Stimulated activated CD8-positive, alpha-beta memory T cell treated with anti-CD3 and anti-CD28 coated beads, Interleukin-4, amount 100 ng/mL, for 48 hours (primary cell): ENCODE measurements at places on chromosomes 7 and 10.
A peak's percentile ranks its signal among the peaks of the same experiment; 100 is the strongest.

GRCh38 chr7:104804696-104805095, 209.3 kb upstream of the KMT2E start:
- no peak for DNase-seq

DNA sequence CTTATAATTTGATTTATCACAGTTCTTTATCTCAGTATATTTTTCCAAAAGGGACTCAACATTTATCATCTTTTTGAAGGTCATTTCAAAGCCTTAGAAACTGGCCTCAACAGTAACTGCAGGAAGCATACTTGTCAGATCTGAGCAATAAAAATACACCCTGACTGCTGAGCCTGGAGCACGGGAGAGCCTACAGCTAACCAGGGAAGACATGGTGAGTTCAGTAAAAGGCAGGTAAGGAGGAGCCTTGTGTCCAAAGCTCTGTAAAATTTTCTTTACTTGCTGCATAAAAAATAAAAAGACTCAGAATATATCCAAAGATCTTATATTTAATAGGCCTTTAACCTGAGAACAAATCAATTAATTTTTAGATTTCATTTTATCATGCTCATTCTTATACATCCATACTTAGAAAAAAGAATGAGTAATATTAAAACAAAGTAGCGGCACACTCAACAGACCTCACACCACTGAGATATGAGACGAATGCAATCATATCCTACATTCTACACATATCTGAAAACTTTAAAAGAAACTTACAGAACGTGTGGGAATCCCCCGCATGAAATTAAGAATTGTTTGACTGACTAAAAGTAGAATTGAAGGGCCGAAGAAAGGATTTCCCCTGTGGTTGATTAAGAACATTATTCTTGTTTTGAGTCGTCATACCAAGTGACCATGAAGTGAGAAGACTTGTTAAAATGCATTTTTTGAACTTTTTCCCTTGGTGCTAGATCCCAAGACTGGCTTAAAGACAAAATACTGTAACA, 296.4 kb upstream of the MKLN1 start:
- DNase-seq = no peak

GRCh38 chr10:125060826-125061556, 99.4 kb downstream of the CTBP2 start:
- DNase-seq = peak; percentile 70

GRCh38 chr7:106041140-106041717, 70.9 kb downstream of the SYPL1 start:
- DNase-seq = peak; percentile 52

- DNase-seq = no peak
Observed at GRCh38 chr7:85001495-85002345, 185.1 kb downstream of the SEMA3D start.

DNA sequence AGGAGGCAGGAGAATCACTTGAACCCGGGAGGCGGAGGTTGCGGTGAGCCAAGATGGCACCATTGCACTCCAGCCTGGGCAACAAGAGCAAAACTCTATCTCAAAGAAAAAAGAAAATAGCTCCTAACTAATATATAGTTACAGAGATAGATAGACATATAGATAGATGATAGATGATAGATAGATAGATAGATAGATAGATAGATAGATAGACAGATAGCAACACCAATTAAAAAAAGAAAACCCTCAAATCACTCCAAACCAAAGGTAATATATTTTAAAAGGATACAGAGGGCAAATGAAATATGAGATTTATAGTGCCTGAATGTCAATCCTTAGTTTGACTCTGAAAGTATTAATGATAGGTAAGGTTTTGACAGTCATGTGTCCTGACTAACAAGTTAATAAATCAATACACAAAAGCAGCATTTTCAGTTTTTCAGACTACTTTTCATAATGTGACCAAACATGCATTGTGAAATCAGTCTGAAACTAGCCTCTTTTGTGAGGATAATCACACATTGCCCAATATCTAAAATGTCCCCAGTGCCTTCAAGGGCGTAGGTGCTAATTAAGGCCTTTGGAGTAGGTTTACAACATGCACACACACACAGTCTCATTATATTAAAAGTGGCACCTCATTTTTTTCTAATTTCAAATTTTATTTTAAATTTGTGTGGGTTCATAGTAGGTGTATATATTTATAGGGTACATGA, 61.2 kb downstream of the BPGM start:
- no peak for DNase-seq

DNA sequence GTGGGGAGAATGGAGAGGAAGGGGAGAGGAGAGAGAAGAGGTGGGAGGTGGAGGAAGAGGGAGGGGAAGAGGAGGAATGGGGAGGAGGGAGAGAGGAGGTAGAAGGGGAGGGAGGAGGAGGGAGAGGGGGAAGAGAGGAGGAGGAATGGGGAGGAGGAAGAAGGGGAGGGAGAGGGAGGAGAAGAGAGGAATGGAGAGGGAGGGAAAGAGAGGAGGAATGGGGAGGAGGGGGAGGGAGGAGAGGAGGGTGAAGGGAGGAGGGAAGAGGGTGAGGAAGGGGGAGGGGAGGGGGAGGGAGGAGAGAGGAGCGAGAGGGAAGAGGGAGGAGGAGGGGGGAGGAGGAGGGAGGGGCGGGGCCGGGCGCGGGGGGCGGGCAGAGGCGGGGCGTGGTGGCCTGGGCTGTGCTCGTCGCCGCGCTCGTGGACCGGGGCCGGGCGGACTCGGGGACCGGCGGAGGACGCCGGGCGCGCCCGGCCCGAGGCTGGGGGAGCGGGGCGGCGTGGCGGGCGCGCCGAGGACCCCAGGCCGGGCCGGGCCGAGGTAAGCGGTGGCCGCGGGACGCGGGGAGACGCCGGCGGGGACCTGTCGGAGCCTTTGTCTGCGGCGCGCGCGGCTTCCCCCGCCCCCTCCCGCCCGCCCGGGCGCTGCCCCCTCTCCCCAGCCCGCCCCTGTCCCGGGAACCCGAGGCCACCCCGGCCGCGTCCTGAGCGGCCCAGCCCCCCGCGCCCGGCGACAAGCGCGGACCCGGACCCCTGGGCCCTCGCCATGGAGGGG, at the start of gene SLC29A4:
SLC29A4 (plus strand) TSS at position 401 of the 774 bp plus-strand sequence. CDS start 4,874 bp downstream, outside the sequence.
- peak; percentile 55 for DNase-seq

- no peak for DNase-seq
Observed at GRCh38 chr7:98251231-98251600, 816 bp downstream of the TECPR1 start.

DNA sequence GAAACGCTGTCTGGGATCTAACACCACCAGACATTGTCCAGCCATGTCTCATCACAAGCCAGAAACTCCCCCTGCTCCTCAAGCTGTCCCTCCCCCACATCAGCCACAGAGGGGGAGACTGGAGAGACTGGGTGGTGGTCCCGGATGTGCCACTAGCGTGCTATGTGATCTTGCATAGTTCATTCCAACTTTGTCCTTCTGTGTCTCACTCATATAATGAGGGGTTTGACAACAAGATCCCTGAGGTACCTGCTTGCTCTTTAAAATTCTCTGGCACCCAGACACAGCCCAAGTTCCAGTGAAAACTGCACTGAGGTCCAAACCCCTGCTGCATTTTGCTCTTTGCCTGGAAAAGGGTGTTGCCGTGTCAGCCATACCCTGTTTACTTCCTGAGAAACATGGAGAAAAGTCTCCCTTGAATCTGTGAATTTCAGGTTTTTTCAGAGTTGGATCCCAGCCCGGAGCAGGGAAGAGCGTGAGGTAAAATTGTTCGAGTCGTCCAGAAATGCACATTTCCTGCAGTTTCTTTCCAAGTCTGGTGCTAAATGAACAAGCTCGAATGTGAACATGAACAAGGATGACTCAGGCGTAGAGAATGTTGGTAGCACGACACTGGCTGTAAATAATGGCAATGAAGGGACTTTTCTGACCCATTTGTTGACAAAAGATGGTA, 156.6 kb downstream of the CCDC3 start:
- no peak for DNase-seq

DNA sequence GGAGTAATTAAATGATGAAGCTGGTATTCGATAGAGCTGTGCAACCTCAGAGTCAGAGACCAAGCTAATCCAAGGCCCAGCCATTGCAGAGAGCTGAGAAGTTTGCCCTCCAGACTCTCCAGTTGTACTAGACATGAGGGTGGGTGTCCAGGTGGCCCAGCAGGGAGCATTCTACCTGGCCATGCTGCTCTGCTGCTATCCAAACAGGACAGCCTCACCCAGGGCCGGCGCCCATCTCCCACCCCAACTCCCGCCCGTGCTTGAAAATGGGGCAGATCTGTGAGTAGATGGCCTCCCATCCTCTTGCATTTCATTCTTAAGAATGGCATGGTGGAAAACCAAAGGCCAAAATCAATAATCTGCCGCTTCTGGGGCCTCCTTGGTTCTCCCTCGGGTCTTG, 124.2 kb downstream of the TCERG1L start:
- DNase-seq = no peak

- DNase-seq = no peak
Observed at GRCh38 chr7:47198159-47198558, 383.8 kb downstream of the TNS3 start.

- DNase-seq = no peak
Observed at GRCh38 chr7:51126813-51127617, 189.6 kb downstream of the COBL start.

DNA sequence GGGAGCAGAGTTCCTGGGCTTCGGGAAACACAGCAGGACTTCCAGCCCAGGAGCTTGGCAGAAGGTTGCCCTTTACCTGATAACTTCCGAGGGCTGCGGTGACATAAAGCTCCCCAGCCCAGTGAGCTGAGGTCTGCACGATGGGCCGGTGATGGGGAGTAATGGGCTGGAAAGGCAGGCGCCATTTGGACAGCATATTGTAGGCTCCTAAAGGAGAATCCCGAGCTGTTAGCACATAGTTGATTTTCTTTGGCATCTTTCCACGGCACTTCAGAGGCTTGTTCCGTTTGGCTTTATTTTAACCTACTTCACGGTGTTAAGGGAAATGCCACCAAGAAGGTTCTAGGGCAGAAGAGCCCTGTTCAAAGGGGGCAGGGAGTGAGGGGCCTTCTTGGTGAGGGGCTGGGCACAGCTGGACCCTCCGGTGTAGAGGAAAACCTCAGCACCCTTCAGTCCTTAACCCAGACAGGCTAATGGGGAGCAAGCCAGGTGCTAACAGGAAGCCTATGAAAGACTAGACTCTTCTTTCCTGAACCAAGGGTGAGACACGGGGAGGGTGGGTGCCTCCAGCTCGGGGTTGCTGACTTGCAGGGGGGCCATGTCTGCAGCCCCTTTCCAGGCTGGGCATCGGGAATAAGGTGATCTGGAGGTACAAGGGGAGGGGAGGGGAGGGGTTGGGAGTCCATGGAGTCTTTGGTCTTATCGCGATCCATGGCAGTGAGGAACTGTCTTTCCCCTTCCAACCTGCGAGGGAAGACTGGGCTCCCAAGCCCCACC, 347.7 kb downstream of the GLRX3 start:
- no peak for DNase-seq

- DNase-seq = no peak
Observed at GRCh38 chr10:4216726-4217125, 431.7 kb upstream of the KLF6 start.

DNA sequence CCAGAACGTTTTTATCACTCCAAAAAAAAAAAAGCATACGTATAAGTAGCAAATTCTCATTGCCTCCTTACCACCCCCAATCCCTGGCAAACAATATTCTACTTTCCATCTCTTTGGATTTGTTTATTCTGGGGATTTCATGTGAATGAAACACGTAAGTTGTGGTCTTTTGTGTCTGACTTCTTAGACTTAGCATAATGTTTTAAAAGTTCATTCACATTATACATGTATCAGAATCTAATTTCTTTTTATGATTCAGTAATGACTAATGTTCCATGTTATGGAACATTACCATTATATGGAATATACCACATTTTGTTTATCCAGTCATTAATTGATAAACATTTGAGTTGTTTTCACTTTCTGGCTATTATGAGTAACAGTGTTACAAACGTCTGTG, 12.5 kb upstream of the KLHL7 start:
- no peak for DNase-seq

- no peak for DNase-seq
Observed at GRCh38 chr7:137942484-137943115, 59.3 kb downstream of the CREB3L2 start.

DNA sequence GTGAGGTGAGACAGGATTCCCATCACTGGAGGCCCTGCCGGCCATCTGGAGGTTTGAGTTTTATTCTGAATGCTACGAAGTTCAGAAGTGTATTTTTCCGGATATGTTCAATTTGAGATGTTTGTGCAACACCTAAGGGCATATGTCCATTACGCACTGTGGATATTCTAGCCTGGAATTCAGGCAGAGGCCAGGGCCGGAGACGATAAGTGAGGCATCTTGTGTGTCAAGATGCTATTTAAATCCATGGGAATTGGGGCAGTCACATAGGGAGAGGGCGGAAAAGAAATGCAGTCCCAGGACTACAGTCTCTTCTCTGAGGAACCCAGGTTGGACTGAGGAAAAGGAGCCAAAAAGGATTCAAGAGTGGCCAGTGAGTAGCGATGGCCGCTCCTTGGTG, 1.9 kb upstream of the SUV39H2 start:
- DNase-seq = no peak

GRCh38 chr10:126908729-126909128, 3.5 kb downstream of the DOCK1 start:
- no peak for DNase-seq

GRCh38 chr10:57161157-57161556, 800.1 kb upstream of the ZWINT start:
- no peak for DNase-seq

- no peak for DNase-seq
Observed at GRCh38 chr7:25455683-25456251, 227.5 kb upstream of the NPVF start.

DNA sequence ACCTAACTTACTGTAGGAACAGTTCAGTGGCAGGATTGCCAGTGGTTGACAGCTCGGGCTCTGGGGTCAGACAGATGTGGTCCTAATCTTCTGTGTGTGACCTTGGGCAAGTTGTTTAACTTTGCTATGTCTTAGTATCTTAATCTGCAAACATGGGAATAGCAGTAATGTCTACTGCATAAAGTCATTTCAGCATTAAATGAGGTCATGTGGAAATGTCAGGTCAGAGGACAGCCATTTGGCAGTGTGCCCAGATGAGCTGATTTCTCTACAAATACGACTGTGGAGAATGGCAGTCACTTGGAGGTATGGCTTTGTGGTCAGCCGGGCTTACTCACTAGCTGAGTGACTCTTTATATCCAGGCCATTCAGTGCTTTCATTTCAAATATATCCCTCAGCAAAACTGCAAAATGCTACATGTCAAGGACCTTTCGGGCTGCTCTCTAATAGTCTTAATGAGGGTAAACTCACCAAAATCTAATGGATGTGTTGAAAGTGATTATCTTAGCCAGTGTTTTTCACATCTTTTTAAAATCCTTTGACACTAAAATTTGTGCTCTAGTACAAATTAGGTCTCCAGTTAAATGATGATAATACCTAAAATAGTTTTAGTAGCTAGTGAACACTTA, 171.4 kb downstream of the ST7 start:
- peak; percentile 84 for DNase-seq

GRCh38 chr7:121003986-121004685, 15.6 kb downstream of the CPED1 start:
- no peak for DNase-seq

GRCh38 chr7:116041615-116042014, 11.1 kb upstream of the TFEC start:
- DNase-seq = no peak

DNA sequence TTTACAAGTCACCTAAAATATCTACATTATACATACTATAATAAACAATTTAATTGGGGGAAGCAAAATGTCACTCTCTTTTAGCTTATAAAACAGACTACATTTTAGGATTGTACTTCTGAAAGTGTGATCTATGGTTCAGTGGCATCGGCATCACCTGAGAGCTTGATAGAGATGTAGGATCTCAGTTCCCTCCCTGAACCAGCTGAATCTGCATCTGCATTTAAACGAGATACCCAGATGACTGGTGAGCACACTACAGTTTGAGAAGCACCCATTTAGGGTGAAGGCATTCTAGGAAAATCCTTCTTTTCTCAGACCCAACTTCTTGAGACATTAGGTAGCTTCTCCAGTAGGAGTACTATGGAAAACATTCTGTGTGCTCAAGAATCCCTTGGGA, 21.5 kb upstream of the SDHAF3 start:
- no peak for DNase-seq
